ENCODE measurements at places on chromosomes 1 and 21.

DNA sequence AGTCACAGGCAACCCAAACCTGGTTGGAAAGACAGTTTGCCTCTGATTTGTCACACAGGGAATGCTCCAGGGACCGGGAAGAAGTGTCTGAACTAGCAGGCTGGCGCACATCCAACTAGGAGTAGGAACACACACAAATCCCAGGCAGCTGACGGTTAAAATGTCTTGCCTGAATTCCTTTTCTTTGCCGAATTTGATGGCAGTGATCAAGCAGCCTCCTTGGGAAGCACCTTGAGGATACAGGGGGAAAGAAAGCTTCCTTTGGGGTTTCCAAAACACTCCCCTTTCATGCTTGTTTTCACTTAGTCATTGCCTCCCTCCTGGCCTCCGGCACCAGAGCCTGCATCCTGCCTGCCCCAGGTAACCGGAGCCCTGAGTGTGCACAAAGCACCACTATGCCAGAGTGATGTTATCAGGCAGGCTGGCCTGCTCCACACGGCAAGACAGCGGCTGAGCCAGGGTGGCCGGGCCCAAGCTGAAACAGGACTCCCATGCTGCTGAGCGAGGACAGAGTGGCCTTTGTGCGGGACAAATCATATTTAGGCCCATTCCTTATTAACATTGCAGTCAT lies 193.8 kb downstream of the LMX1A start:
- no peak for DNase-seq

DNA sequence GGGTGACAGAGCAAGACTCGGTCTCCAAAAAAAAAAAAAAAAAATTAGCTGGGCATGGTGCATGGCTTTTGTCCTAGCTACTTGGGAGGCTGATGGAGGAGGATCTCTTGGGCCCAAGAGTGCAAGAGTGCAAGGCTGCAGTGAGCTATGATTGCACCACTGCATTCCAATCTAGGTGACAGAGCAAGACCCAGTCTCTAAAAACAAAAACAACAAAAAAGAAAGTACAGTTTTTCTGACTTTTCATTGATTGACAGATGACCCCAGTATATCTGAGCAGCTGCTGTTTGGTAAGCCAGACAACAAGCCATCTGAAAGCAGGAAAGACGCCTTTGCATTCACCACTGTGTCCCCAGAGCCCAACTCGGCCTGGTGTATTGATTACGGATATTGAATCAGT lies 10.9 kb upstream of the DPT start:
- no peak for DNase-seq

DNA sequence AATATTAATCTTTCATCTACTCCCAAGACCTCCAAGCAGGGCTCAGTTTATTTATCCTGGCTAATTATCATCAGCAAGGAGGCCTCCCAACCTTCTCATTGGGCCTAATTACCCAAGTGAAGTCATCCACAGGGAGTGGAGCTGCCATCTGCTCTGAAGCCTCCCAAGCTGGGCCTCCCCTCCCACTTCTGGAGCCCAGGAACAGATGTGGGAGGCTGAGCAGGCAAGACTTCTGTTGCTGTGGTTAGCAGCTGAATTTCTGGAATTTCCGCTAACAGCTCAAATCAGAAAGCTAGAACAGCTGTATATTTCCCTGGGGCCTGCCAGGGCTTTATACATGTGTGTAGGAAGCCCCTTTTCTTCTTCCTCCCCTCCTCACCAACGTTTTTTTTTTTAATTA lies 127.5 kb downstream of the UCK2 start:
- no peak for DNase-seq

- no peak for DNase-seq
Measured at GRCh38 chr1:39676948-39677548, 5.1 kb upstream of the NT5C1A start.

- no peak for DNase-seq
Measured at GRCh38 chr1:117821774-117822482, 107.5 kb downstream of the GDAP2 start.

GRCh38 chr1:167095368-167095767 lies 1.5 kb downstream of the STYXL2 start:
- no peak for DNase-seq

DNA sequence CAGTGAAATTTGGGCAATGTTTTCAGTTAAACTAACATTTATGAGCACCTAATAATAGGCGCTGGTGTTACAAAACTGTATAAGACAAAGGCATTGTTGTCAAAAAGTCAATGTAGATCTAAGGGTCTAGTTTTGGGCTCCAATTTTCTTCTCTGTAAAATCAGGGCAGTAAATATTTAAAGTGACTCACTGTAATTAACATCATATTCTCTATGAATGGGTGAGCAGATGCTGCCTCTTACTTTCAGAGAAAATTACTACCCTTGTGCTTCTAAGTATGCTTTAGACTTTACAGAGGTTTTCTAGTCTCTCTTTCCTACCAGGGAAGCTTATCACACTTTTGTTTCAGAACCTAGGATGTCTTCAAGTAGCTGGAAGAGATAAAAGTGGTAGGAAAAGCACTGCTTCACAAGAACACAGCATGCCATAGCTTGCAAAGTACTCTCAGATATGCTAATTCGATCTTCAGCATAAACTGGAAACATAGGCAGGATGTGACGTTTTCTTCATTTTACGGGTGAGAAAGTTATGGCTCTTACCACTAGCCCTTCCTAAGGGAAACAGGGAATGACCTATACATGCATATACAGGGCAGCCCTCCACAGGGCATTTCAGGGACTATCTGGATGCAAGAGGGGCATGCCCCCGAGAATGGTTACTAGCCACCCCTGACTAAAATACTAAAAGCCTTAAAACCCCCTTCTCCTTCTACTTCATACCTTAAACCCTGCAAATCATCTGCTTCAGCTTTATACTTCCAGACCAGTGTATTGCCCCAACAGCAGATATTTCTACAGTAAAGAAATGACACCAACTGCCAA lies 2.6 kb downstream of the C1orf116 start:
- no peak for DNase-seq
